ENCODE measurements at places on chromosomes 4 and X.

- peak; percentile 19 for DNase-seq
Observed at GRCh38 chrX:38192007-38192810, 28.5 kb downstream of the SRPX start.

GRCh38 chr4:15188605-15189539 is 186.6 kb downstream of the CPEB2 start:
- DNase-seq: no peak

DNA sequence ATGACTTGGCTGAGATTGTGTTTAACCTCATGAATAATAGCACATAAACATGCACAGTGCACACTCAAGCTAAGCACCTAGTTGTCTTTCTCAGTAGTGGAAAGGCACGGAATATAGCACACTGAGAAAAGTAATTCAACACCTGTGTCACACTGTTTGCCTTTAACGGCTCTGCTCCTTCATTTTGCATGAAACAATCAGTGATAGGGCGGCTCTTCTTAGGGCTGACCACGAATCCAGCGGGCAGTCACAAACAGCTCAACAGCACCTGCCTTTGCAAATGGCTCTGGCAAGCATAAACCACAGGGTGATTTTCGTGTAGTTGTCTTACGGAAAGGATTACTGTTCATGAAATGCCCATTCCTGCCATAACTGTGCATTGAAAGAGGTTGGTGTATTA is 954.0 kb upstream of the TENM3 start:
- DNase-seq: no peak

- DNase-seq: no peak
Observed at GRCh38 chrX:56763556-56764152, 34.6 kb downstream of the NBDY start.
